ENCODE measurements at places on chromosomes 7 and 10.

- no peak for DNase-seq
Observed at GRCh38 chr7:150942001-150942590, 36.0 kb downstream of the KCNH2 start.

- DNase-seq: peak; percentile 26
Observed at GRCh38 chr7:90320801-90321494, at the start of gene FAM237B. Gene FAM237B, minus strand, starts transcription at chr7:90321304. Its CDS starts 1,556 bp downstream, at chr7:90319748.

GRCh38 chr7:85237721-85238120 is 50.9 kb upstream of the SEMA3D start:
- no peak for DNase-seq

DNA sequence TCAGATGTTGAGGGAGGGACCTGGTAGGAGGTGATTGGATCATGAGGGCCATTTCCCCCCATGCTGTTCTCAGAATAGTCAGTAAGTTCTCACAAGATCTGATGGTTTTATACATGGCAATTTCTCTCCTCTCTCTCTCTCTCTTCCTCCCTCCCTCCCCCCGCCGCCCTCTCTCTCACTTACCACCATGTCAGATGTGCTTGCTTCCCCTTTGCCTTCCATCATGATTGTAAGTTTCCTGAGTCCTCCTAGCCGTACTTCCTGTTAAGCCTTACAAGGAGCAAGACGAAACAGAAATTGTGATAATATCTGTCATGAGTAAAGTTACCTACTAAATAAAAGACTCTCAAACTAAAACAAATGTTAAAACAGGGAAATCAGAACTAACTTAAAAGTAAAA is 19.9 kb upstream of the GPR141 start:
- no peak for DNase-seq

GRCh38 chr7:80612880-80613279 is 25.6 kb upstream of the CD36 start:
- DNase-seq: no peak

- no peak for DNase-seq
Observed at GRCh38 chr7:74066626-74067025, 17.0 kb upstream of the LIMK1 start.

DNA sequence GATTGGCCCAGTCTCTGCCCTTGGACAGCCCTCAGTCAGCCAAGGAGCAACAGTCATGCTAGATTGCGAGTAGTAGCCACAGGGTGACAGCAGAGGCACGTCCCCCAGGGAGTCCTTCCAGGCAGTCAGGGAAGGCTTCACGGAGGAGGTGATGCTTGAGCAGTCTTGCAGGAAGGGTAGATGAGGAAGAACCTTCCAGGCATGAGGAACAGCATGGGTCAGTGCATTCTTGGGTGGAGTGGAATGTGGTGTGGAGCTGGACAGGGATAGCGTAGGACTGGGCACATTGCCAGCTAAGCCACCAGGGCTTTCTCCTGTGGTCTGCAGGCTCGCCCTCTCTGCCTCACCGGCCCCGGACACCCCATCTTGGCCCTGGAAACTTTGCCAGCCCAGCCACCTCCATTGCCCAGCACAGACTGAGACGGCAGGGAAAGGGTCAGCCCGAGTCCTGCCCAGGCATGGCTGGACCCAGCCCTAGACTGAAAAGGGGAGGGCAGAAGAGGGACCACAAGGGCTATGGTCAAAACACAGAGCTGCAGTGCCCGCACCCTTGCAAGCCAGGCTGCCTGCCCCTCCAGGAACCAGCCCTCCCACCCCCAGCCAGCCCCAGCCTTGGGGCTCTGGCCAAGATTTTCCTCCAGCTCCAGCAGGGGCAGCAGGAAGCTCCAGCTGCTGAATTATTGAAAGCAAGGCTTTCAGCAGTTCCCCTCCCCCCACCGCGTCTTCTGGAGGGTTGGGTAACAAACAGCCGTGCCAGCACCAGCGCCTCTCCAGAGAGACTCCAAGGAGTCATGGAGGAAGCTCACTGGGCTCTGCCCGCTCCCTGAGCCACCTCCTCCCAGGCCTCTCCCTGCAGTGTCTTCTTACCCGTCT is 18.7 kb downstream of the SRRM3 start:
- peak; percentile 76 for DNase-seq

GRCh38 chr10:68586606-68587305 is 26.6 kb downstream of the TET1 start:
- DNase-seq: no peak

GRCh38 chr10:18984531-18984930 is 64.1 kb upstream of the MALRD1 start:
- DNase-seq: no peak

DNA sequence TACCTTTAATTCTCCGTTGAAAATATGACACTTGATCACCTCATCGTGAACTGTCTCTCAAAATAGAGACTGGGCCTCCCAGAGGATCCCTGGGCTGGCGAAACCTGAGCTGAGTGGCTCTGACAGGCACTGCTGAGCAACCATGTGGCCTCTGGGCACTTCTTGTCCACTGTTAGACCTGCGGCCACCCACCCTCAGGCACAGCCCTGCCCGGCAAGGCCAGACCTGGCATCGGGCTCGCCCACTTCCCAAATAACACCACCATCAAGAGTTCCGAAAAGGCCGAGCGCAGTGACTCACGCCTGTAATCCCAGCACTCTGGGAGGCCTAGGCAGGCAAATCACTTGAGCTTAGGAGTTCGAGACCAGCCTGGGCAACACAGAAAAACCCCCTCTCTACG is 82.5 kb downstream of the COBL start:
- no peak for DNase-seq

DNA sequence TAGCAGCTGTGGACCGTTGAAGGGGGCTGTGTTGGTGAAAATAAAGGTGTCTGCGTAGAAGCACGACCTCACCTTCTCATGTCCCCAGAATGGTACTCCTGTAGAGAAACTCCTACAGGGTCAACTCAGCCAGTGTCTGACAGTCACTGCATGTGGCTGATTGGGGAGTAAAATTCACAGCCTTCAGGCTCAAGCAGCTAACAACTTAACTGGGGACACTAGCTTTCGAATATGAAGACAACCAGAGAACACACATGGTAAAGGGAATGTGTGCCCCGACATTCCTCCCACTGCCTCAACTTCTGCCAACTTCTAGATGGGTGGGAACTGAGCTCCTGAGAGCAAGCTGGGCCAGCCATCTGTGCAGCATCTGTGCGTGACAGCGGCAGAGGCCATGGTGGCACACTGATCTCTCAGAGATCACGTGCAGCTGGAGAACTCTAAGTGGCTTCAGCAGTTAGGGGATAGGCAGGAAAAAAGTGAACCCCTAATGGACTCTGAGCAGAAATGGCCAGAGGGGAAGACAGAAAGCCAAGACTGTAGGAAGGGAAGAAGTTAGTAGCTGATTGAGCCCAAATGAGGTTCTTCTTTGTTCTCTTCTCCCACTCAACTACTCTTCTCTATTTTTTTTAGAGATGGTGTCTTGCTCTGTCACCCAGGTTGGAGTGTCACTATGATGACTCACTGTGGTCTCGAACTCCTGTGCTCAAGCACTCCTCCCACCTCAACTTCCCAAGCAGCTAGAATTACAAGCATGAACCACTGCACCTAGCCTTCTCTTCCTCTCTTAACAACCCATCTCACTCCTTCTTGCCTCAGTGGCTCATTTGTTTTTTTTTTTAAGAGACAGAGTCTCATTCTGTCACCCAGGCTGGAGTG is 280.8 kb downstream of the ZEB1 start:
- peak; percentile 38 for DNase-seq

DNA sequence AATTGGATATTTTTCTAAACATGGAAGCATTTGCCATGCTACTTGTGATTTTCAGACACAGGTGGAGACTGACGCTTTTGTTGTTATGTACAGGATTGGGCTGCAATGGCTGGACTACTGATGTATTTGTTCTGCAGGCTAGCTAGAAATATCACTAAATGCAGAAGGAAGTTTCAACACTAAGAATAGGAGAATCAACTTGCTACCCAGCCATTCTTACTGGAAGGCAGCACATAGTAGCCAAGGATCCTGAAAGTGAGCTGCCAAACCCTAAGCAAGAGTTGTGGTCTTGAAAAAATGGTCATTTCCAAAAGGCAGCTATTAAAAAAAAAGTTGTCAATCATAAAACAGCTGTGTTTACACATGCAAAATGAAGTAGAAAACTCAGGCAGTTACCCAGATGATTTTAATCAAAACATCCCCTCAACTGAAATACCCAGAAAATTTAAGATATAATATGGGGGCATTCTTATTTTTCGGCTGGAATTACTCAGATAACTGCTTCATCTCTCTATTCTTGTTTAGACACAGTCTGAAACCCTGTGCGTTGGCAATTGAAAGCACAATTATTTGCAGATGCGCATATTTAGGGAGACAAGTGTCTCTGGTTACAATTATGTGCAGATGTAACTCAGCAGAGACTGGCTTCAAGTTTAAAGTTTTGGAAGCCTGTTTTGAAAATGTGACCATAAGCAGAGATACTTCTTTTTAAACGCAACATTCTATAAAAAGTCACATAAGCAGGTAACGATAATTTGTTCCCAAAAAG is 31.2 kb downstream of the GFRA1 start:
- DNase-seq: no peak

DNA sequence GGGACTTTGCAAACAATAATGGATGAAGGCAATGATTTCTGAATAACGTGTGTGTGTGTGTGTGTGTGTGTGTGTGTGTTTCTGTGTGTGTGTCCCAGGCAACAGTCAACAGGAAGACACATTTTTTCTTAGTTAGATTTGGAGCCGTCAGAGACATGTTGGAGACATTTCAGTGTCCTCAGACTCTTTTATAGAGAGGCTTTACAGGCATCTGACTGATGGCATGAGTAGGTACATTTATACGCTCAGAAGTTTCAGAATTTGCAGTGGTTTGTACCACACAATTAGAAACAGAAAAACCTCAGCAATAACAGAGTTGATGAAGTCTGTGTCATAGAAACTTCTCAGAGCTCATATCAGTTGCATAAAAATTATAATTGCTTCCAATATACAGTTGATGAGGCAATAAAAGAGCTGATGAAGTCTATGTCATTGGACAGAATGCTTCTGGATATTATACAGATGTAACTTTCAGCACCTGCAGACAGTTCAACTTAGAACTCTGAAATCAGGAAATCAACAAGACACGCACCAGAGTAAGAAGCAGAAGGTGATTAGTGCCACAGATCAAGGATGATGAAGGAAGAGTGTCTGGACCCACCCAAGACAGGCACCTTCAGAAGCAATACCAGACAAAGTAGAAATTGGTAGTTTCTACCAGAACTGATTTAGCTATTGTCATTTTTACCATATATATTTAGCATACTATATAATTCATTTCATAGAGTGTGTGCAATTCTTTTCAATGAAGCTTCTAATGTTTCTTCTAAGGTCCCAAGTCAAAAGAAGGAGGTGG is 104.5 kb upstream of the LYZL1 start:
- no peak for DNase-seq
